Activated naive CD8-positive, alpha-beta T cell treated with anti-CD3 and anti-CD28 coated beads for 36 hours (primary cell): ENCODE measurements at places on chromosomes 4 and X.

DNA sequence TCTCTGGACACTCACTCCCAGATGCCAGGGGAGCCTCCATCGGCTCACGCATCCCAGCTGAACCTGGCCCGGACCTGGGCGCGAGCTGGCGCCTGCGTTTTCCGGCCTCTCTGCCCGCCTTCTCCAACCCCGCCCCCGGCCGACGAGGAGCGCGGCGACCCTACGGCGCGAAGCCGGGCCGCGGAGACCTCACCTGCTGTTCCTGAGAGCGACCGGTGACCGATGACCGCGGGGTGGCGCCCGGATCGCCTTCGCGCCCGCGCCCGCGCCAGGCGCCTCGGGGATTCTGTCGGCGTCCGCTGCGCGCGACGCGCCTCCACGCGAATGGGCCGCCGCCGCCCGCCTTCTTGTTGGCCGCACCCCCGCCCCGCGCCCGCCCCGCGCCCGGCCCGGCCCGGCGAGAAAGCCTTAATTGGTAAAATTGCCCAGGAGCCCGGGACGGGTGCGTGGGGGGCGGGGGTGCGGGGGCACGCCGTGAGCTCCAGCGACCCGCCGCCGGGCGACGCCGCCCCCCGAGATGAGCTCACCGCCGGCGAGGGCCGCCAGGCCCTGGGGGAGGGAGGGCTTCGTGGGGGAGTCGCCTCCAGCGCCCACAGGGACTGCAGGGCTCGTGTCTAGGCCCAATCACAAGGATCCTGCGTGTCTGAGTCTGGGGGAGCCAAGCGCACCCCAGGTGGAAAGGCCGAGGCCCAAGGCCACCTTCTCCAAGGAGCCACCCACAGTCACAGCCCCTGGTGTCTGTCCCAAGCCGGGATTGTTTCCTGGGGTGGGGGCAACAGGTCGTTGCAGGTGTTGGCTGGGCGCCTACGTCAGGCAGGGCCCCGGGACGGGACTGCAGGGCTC, at the start of gene FLNA:
TSS of gene FLNA (minus strand) at position 322 of the 843 bp plus-strand sequence. CDS start 3,389 bp downstream, outside the sequence.
- H3K36me3 ChIP-seq, result peaks cover 10% of the 10 kb centered on the region
- H3K4me1 ChIP-seq, result peaks cover 12% of the 10 kb centered on the region
- H3K27ac ChIP-seq, result peak within 1 kb of the TSS; percentile 42
- peak within 1 kb of the TSS; percentile 81 for H3K4me3 ChIP-seq

DNA sequence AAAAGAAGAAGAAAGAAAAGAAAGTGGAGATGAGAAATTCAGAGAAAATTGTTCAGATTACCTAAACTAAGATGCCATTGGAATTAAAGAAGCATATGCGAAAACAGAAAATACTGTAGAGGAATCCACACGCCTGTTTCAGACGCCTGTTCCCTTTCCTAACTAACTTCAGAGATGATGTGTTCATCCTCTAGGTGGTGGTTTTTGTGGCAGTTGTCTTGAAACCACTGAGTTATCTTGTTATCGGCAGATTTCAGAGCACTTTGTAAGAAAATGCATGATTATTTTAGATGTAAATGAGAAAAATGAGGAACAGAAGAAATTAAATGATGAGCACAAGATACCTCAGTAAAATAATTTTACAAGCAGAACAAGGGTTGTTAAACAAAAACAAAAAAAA, 48.3 kb downstream of the FUNDC1 start:
- no peaks in the 10 kb centered on the region for H3K27me3 ChIP-seq
- H3K4me1 ChIP-seq, result no peaks in the 10 kb centered on the region
- H3K27ac ChIP-seq, result no peak overlapping the region
- H3K36me3 ChIP-seq, result no peaks in the 10 kb centered on the region

DNA sequence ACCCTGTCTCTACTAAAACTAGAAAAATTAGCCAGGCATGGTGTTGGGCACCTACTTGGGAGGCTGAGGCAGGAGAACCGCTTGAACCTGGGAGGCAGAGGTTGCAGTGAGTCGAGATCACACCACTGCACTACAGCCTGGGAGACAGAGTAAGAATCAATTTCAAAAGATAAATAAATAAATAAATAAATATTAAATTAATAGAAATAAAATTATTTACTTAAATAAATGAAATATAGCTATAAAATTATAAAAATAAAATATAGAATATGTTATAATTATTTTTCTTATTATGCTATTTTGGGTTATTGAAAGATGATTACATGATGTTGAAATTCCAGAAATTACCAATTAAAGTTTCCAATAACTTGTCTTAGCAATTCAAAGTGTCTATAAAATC, 1029.8 kb upstream of the AGA start:
- H3K27me3 ChIP-seq, result no peaks in the 10 kb centered on the region
- H3K4me1 ChIP-seq, result no peaks in the 10 kb centered on the region
- no peak overlapping the region for H3K4me3 ChIP-seq
- H3K27ac ChIP-seq, result no peak overlapping the region
- DNase-seq, result no peak

GRCh38 chr4:15018361-15018760, 16.1 kb downstream of the CPEB2 start:
- no peak for DNase-seq
- peak overlapping the region; percentile 67 for H3K27ac ChIP-seq
- peaks cover 38% of the 10 kb centered on the region for H3K4me1 ChIP-seq
- H3K27me3 ChIP-seq, result no peaks in the 10 kb centered on the region
- H3K36me3 ChIP-seq, result peaks cover 16% of the 10 kb centered on the region

- DNase-seq, result no peak
- H3K4me1 ChIP-seq, result no peaks in the 10 kb centered on the region
- no peak overlapping the region for H3K4me3 ChIP-seq
- H3K27me3 ChIP-seq, result no peaks in the 10 kb centered on the region
Measured at GRCh38 chrX:31349515-31349914, 277.7 kb upstream of the FTHL17 start.

DNA sequence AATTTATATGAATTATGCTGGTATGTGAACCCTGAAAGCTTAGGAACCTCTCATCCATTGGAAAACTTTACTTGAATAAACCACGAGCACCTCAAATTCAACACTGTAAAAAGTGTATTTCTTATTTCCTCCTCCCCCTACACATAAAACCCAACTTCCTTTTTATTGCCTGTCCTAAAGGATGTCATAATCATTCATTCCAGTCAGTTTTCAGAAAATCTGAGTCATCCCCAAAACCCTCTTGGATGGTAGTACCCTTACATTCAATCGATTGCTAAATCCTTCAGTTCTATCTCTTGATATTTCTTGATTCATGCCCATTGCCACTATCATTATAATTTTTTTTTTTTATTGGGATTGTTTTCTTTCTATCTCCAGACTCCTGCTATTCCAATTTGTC, 91.1 kb upstream of the ATP8A1 start:
- no peak overlapping the region for H3K4me3 ChIP-seq
- DNase-seq, result no peak
- peaks cover 7% of the 10 kb centered on the region for H3K4me1 ChIP-seq
- no peaks in the 10 kb centered on the region for H3K27me3 ChIP-seq

- DNase-seq, result no peak
- H3K4me3 ChIP-seq, result no peak overlapping the region
- no peaks in the 10 kb centered on the region for H3K36me3 ChIP-seq
Measured at GRCh38 chr4:136918772-136919171, 613.5 kb downstream of the PCDH18 start.

- no peak overlapping the region for H3K27ac ChIP-seq
- no peaks in the 10 kb centered on the region for H3K36me3 ChIP-seq
- no peak for DNase-seq
- no peak overlapping the region for H3K4me3 ChIP-seq
Measured at GRCh38 chr4:116688536-116688935, 396.8 kb downstream of the TRAM1L1 start.

DNA sequence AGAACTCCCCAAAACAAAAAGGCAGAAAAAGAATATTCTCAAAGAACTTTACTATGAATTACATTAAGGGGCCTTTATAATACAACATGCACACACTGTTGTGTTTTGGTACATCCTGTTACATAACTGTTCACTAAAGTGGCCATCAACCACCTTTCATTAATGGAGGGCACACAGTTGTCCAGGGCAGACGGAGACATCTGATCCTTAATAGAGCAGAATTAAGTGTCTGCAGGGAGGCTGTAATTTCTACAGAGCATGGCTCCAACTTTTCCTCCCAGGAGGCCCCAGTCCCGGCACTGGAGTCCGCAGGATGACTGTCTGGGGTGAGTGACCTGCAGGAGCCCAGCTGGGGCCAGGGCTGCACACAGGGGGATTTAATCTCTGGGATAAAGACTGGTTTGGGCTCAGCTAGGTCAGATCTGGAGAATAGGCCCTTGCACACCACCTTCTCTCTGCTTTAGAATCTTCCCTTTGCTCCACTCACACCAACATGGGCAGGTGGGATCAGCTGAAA, 233.4 kb downstream of the MAML3 start:
- H3K4me3 ChIP-seq, result no peak overlapping the region
- no peak overlapping the region for H3K27ac ChIP-seq
- H3K4me1 ChIP-seq, result no peaks in the 10 kb centered on the region
- no peaks in the 10 kb centered on the region for H3K36me3 ChIP-seq

- H3K27me3 ChIP-seq, result no peaks in the 10 kb centered on the region
- no peak for DNase-seq
- no peak overlapping the region for H3K27ac ChIP-seq
- no peaks in the 10 kb centered on the region for H3K4me1 ChIP-seq
Measured at GRCh38 chrX:128818690-128819089, 704.6 kb downstream of the SMARCA1 start.

- H3K4me1 ChIP-seq, result no peaks in the 10 kb centered on the region
- H3K27ac ChIP-seq, result peak overlapping the region; percentile 9
- H3K36me3 ChIP-seq, result peaks cover 10% of the 10 kb centered on the region
- no peak for DNase-seq
- no peaks in the 10 kb centered on the region for H3K27me3 ChIP-seq
Measured at GRCh38 chr4:6873291-6873690, 36.3 kb upstream of the TBC1D14 start.

DNA sequence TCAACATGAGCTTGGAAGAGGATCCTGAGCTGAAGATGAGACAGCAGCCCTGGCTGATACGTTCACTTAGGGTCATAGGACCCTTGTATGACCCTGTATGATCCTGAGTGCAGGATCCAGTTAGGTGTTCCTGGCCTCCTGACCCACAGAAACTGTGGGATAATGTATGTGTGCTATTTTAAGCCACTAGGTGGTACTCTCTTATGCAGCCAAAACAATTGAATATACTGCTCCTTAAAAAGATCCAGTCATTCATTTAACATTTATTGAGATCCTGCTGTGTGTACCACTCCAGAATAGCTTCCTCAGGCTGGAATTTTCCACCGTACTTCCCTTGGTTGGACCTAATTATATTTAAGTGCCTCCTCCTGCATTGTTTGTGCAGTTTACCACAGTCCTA, 167.1 kb downstream of the AMELX start:
- H3K4me3 ChIP-seq, result no peak overlapping the region
- no peaks in the 10 kb centered on the region for H3K4me1 ChIP-seq
- no peak overlapping the region for H3K27ac ChIP-seq
- no peak for DNase-seq
- no peaks in the 10 kb centered on the region for H3K27me3 ChIP-seq

- H3K36me3 ChIP-seq, result no peaks in the 10 kb centered on the region
- no peaks in the 10 kb centered on the region for H3K4me1 ChIP-seq
- H3K4me3 ChIP-seq, result no peak overlapping the region
- no peak for DNase-seq
Measured at GRCh38 chrX:38754102-38754790, 47.0 kb upstream of the MID1IP1 start.

GRCh38 chrX:14902537-14902936, 29.3 kb downstream of the MOSPD2 start:
- H3K4me1 ChIP-seq, result no peaks in the 10 kb centered on the region
- no peaks in the 10 kb centered on the region for H3K27me3 ChIP-seq
- H3K4me3 ChIP-seq, result no peak overlapping the region
- peaks cover 38% of the 10 kb centered on the region for H3K36me3 ChIP-seq
- no peak overlapping the region for H3K27ac ChIP-seq
- DNase-seq, result no peak

DNA sequence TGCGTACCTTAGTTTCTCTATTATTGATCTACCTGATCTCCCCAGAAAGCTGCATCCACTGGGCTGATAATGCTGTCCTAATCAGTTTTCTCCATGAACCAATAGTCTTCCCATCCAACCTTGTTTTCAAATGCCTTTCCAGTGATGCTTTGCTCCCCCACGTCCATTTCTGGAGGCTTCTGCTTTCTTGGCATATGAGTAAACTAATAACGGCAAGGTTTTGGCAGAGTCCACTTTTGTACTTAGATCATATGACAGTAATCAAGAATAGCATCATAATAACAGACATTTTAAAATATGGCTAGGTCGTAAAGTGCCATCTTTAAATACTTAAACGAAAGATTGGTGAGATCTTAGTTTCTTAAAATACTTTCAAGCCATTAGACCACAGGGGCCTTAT, 38.4 kb upstream of the FAM9B start:
- H3K27me3 ChIP-seq, result no peaks in the 10 kb centered on the region
- no peak overlapping the region for H3K27ac ChIP-seq
- no peak overlapping the region for H3K4me3 ChIP-seq
- H3K4me1 ChIP-seq, result no peaks in the 10 kb centered on the region
- no peak for DNase-seq

DNA sequence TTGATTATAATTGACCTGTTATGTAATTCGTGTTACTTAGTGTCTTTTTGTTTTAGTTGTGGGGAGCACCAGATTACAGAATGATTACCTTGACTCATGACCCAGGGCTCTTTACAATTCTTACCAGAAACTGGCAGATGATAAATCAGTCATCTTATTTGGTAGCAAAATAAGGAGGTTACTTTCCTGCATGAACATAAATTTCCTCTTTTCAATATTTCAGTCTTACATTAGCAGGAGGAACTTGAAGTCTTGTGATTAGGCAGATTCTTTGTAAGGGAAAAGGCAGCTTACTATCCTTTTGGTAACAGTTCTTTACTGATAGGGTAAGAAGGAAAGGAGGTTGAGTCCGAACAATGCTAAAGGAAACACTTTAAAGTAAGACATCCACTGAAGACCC, 26.0 kb upstream of the SLC25A5 start:
- H3K36me3 ChIP-seq, result no peaks in the 10 kb centered on the region
- no peaks in the 10 kb centered on the region for H3K27me3 ChIP-seq
- no peak for DNase-seq
- no peaks in the 10 kb centered on the region for H3K4me1 ChIP-seq
- no peak overlapping the region for H3K27ac ChIP-seq
- no peak overlapping the region for H3K4me3 ChIP-seq

DNA sequence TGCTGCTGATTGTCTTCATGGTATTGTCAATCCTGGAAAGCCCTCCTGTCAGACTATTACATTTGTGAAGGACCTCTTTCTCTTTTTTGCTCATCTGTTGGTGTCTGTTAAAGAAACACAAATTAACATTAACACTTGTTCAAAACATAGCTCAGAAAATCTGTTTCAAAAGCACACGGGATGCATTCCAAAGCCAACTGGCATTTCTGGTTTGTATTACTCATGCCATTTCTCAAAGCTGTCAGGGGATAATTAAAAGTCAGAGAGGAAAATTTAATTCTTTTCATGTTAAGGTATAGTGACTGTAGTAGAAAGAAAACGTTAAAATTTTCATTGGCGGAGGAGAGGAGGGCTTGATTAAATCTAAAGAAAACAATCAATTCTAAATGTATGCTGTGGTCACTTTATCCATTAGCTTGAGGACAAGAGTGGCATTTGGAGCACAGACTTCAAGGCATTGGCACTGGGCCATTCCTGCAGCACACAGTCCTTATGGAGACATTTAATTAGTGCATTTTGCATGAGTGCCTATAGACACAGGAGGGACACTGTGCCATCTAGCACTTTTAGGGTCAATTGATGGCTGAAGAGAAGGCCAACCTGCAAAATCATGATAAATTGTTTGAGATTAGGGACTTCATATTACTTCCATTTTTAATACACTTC, 21.2 kb upstream of the GLRA2 start:
- H3K27me3 ChIP-seq, result no peaks in the 10 kb centered on the region
- H3K4me1 ChIP-seq, result no peaks in the 10 kb centered on the region
- no peaks in the 10 kb centered on the region for H3K36me3 ChIP-seq
- DNase-seq, result no peak
- H3K27ac ChIP-seq, result no peak overlapping the region
